Activated CD4-positive, alpha-beta memory T cell treated with anti-CD3 and anti-CD28 coated beads for 36 hours (primary cell): ENCODE measurements at places on chromosomes 6 and 20. TPM values are rescaled to one million over a fixed set of nuclear protein-coding genes. Genes with fewer than 3 reads are reported as not detected.
A peak's percentile ranks its signal among the peaks of the same experiment; 100 is the strongest.

- H3K27ac ChIP-seq, result no peak overlapping the region
- H3K27me3 ChIP-seq, result peaks cover 5% of the 10 kb centered on the region
- DNase-seq, result no peak
- no peak overlapping the region for H3K4me3 ChIP-seq
- H3K4me1 ChIP-seq, result no peaks in the 10 kb centered on the region
Measured at GRCh38 chr6:81766482-81767069, 14.1 kb upstream of the TENT5A start.

DNA sequence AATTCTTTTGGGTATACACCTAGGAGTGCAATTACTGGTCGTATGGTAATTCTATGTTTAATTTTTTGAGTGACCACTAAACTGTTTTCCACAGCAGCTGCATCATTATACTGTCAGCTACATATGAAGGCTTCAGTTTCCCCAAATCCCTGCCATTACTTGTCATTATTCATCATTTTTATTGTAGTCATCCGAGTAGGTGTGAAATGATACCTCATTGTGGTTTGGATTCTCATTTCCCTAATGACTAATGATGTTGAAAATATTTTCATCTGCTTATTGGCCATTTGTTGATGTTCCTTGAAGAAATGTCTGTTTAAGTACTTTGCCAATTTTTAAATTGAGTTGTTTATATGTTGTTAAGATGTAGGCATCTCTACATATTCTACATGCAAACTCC is 633.6 kb upstream of the IMPG1 start:
- no peak for DNase-seq
- no peaks in the 10 kb centered on the region for H3K36me3 ChIP-seq
- no peaks in the 10 kb centered on the region for H3K27me3 ChIP-seq
- no peak overlapping the region for H3K4me3 ChIP-seq
- H3K4me1 ChIP-seq, result no peaks in the 10 kb centered on the region
- H3K27ac ChIP-seq, result no peak overlapping the region

DNA sequence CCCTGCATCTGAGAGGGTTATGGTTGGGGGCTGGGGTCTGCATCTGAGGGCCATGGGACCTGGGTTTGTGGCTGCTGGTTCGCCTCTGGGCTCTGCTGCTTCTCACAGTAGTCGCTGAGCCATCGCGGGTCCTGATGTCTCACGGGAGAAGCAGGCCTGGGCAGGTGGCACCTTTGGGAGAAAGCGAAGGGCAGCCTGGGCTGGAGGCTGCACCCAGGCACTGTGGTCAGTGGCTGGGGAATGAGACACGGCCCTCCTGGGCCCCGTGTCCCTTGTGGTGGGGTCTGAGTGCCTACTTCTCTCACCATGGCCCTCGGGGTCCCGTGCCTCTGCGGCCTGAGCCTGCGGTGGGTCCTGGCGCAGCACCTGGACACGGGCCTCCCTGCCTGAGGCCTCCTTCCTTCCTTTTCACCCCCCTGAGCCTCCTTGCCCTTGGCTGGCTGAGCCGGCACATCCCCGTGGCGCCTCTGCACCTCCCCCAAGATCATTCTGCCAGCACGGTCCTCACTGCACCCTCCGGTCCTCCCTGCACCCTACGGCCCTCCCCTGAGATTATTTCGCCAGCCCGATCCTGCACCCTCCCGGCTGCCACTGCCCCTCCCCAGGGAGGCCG is 206.0 kb downstream of the ERMARD start:
- H3K27ac ChIP-seq, result no peak overlapping the region
- no peak for DNase-seq
- H3K4me3 ChIP-seq, result no peak overlapping the region
- no peaks in the 10 kb centered on the region for H3K36me3 ChIP-seq

DNA sequence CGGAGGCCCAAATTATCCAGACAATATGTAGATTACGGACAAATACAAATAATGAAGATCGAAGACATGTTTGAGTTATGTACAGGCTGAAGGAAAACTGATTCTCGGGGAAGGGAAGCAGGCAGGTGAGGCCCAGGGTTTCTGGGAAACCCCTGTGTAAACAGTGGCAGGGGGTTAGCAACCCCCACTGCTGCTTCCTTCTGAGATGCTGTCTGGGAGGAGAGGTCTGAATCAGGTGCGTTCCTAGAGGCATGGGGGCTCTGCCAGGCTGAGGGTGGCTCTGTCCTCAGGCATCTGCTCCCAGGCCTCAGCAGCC is 7.2 kb upstream of the MDGA1 start:
- peaks cover 10% of the 10 kb centered on the region for H3K4me1 ChIP-seq
- no peaks in the 10 kb centered on the region for H3K36me3 ChIP-seq
- peak overlapping the region; percentile 66 for H3K4me3 ChIP-seq
- H3K27me3 ChIP-seq, result peaks cover 2% of the 10 kb centered on the region

MUC21 gene
- not detected for total RNA-seq

GRCh38 chr6:125835221-125835744 is 44.5 kb downstream of the NCOA7 start:
- H3K27ac ChIP-seq, result no peak overlapping the region
- H3K27me3 ChIP-seq, result no peaks in the 10 kb centered on the region

- H3K36me3 ChIP-seq, result no peaks in the 10 kb centered on the region
- H3K27me3 ChIP-seq, result no peaks in the 10 kb centered on the region
- DNase-seq, result no peak
- H3K4me3 ChIP-seq, result no peak overlapping the region
- H3K4me1 ChIP-seq, result no peaks in the 10 kb centered on the region
Measured at GRCh38 chr6:84455511-84456029, 228.1 kb upstream of the CEP162 start.

DNA sequence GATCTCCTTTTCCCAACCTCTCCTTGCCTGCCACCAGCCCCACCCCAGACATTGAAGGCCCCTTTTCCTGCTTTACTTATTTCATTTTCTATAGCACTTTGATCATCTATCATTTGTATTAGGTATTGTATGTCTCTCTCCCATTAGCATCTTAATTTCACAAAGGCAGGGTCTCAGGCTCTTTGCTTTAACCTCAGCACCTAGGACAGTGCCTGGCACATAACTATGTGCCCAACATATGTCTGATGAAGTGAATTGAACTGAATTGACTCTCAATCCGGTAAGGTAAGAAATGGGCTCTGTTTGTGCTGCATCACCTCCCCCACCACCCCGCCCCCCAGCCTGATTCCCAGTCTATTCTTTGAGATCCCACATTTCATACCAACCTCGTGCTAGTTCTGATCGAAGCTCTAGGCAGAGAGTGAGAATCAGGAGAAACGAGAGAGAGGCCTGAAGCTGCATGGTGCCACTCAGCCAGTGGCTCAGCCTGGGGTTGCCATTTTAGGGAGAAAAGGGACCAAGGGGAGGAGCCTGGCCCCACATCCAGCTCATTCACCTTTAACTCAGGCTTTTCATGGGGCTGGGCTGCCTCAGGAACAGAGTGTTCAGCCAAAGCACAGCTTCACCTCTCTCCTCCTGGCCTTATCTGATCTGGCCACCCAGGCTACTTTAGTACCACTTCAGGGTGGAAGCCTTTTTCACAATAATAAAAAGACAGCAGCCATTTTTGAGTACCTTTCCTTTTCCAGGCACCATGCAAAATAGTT is at the start of gene SPINT3:
TSS of gene SPINT3 (minus strand) at position 476 of the 767 bp plus-strand sequence. CDS start at position 462, 14 bp downstream.
- DNase-seq, result no peak
- H3K4me1 ChIP-seq, result no peaks in the 10 kb centered on the region
- H3K4me3 ChIP-seq, result no peak within 1 kb of the TSS
- no peak within 1 kb of the TSS for H3K27ac ChIP-seq

DNA sequence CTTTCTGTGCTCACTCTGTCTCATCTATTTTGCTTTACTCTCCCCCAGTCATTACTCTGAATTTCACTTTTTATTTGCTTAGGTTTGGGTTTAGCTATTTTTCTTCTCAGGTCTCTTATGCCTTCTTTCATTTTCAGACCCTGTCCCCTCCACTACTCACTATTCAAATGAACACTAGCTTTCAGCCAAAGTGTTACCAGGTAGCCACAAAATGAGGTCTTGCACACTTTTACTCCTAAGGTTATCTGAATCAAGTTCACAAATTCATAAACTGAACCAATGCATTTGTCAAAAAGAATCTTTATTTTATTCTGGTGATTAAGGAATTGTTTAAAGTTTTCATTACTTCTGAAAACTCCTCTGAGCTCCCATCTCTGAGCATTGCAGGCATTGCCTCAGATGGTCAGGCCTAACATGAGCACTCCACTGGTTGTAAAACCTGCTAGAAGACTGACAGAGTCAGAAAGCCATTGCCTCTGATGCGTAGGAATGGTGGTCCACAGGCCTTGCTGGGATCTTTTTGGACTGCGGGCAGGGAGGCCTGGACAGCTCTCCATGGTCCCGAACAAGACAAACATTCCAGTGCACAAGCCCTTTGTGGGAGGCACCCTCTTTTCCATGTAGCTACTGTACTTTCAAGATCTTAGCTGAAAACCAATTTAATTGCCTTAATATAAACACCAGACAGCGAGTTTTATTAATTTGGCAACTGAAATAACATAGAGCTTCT is 48.5 kb downstream of the FYN start:
- H3K27me3 ChIP-seq, result no peaks in the 10 kb centered on the region
- no peak for DNase-seq
- peak overlapping the region; percentile 91 for H3K27ac ChIP-seq
- peak overlapping the region; percentile 21 for H3K4me3 ChIP-seq
- peaks cover 34% of the 10 kb centered on the region for H3K36me3 ChIP-seq

DNA sequence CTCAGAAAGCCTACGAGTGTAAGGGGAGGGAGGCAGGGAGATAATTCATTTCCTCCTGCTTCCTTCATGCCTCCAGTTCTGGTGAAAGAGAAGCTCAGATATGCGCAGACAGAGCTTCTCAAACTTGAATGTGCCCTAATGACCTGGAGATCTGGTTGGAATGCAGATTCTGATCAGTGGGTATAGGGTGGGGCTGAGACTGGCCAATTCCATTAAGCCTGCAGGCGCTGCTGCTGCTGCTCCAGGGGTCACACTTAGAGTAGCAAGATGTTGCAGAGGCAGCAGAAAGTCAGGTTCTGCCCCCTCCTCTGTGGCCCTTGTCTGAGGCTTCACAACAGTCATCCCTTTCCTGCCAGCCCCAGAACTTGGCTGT is 161.0 kb downstream of the DHX35 start:
- H3K4me3 ChIP-seq, result no peak overlapping the region
- H3K36me3 ChIP-seq, result no peaks in the 10 kb centered on the region
- no peaks in the 10 kb centered on the region for H3K4me1 ChIP-seq
- no peak overlapping the region for H3K27ac ChIP-seq
- peaks cover 16% of the 10 kb centered on the region for H3K27me3 ChIP-seq

TSBP1 gene
- not detected for total RNA-seq

DNA sequence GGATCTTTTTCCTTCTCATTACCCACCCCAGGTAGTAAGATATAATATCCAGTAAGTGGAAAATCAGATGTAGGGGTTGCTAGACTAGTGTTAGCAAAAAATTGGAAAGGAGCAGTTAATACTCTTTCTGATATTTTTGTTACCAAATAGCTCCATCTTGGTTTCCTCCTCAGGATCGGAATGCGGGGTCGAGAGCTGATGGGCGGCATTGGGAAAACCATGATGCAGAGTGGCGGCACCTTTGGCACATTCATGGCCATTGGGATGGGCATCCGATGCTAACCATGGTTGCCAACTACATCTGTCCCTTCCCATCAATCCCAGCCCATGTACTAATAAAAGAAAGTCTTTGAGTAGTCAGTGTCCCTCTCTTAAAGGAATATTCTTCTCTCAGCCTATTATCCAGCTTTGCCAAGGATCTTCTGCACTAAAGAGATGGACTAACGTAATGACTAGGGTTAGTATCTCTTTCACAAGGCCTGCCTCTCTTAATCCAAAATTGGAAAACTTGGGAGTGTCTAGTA is 1.5 kb downstream of the ROMO1 start:
- DNase-seq, result no peak
- no peaks in the 10 kb centered on the region for H3K27me3 ChIP-seq
- H3K36me3 ChIP-seq, result peaks cover 49% of the 10 kb centered on the region
- H3K27ac ChIP-seq, result peak overlapping the region; percentile 91
- peak overlapping the region; percentile 88 for H3K4me3 ChIP-seq
